MV-4-11 (cell line): ENCODE measurements at places on chromosomes 1 and 21.

- no peak for DNase-seq
Observed at GRCh38 chr1:205927247-205927646, 16.0 kb downstream of the SLC26A9 start.

GRCh38 chr1:231322880-231323530 lies 14.6 kb downstream of the EXOC8 start:
- no peak for DNase-seq

DNA sequence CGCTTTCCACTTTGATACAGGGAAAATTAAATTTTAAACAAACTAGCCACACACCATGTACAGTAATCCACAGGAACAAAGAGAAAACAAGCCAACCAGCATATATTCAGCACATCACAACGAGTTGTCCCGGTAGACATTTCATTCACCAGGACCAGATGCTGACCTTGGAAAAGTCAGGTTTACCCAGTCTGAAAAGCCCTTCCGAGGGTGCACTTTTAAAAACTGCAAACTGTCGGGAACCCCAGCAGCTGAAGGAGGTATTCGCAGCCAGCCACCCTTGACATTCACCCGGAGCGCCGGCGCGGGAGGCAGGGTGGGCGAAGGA lies 1.2 kb downstream of the MCOLN3 start:
- DNase-seq = no peak

GRCh38 chr1:36737767-36738166 lies 255.1 kb upstream of the CSF3R start:
- no peak for DNase-seq

- DNase-seq = no peak
Observed at GRCh38 chr1:227378181-227378580, 59.9 kb upstream of the CDC42BPA start.

DNA sequence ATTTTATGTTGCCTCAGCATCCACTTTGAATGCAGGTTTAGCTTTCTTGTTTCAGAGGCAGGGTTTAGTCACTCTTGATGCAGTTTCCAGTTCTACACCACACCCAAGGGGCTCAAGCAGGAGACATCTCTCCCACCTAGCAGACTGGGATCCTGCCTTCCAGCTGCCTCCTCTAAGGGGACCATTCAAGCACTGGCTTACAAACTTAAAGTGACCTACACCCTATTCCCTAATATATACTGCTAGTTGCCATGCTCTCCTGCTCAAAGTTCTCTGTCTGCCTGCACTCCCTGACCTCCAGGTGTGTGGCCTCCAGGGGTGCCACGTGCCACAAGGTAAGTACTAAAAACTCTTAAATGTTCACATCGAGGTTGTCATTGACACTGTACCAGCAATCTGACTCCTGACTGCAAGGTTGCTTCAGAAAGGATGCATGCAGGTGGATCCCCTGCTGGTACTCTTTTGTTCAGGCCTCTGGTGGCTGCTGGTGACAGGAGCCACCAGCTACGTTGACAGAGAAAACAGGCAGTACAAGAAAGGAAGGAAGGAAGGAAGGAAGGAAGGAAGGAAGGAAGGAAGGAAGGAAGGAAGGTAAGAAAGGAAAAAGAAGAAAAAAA lies 185.9 kb downstream of the COQ8A start:
- DNase-seq = no peak

DNA sequence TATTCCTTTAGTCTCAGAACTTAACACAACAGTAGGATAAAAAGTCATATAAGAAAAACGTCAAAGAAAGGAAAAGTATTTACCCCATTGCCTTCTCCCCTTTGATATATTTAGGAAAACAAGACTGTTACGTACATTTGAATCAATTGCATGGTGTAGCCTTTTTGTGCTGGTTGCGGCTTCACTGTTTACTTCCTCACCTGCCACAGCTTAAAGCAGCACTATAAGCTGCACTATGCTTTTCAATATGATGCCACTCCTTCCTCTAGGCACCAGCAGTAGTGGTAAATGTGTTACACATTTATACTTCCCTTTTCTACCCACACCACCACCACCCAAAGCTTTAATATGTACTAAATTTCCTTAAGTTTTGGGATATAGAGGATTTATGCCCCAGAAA lies 111.1 kb downstream of the ATP1B1 start:
- peak; percentile 72 for DNase-seq

DNA sequence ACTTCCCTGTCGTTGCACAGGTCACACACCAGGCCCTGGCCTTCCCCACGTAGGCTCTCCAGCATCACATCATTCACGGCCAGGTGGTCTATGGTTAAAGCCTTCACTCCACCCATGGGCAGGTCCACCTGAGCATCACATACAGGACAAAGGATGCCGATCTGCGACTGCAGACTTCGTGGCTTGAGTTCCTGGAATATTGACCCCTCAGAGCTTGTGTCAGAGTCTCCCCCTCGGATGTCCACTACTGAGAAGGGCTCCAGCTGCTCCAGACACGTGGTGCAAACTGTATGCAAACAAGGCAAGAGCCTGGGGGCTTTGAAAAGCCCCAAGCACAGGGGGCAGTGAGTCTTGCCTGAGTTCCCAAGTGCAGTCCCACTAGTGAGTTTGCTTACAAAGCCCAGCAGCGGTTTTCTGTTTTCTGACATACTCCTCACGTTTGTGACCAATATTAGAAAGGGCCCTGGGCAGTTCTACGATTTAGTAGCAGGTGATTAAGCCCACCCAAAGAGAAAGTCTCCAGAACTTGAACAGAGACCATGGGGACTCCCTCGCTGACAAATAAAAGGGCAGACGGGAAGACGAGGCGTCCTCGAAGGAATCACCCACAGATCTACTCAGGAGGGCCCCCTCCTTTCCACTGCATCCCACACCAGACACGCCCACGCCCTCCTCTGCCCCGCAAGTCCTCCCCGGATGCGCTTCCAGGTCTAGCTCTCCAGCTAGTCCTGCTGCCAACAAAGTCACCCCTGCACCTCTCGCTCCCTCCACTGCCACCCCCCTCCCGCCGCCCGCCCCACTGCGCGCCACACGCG lies 568 bp downstream of the TRIM45 start:
- DNase-seq = no peak

GRCh38 chr1:32764826-32765569 lies 52.2 kb downstream of the YARS1 start:
- no peak for DNase-seq

DNA sequence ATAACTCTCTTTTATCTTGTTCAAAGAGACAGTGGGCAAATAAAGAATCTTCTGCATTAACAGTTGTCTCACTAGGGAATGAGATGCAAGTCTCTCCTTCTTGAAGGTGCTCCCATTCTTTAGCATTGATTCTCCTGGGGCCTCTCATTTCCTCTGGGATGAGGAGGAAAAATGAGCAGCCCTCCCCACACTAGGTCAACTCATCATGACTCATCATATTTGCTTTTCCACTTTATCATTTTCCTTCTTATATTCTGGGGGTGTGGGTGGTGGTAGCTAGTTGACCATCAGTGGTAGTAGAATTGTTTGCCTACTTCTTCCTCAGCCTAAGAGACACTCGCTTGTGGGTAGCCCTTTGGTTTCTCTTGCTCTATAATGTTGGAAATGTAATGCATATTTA lies 182.0 kb upstream of the C1orf87 start:
- no peak for DNase-seq

GRCh38 chr1:240004086-240004749 lies 87.5 kb upstream of the FMN2 start:
- DNase-seq = no peak

GRCh38 chr1:203630697-203631096 lies 4.1 kb downstream of the ATP2B4 start:
- DNase-seq = no peak

DNA sequence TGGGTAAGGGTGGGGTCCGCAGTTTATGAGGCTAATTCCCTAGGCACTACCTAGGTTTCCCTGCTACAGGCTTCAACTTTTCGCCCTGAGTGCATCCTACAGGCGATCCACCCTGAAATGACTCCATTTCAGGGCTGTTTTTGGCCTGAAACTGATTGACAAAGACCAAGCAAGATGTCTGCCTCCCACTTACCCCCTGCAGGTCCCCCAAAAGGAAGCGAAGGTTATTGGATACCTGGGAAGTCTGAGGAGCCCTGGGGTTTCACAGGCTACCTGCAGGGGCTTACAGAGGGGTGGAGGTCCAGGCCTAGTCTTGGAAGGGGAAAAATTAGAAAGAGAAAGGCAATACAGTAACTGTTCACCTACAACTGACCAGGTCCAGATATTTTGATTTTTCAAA lies 3.3 kb upstream of the TBX15 start:
- no peak for DNase-seq

GRCh38 chr1:14674030-14674429 lies 75.5 kb downstream of the KAZN start:
- DNase-seq = peak; percentile 62

DNA sequence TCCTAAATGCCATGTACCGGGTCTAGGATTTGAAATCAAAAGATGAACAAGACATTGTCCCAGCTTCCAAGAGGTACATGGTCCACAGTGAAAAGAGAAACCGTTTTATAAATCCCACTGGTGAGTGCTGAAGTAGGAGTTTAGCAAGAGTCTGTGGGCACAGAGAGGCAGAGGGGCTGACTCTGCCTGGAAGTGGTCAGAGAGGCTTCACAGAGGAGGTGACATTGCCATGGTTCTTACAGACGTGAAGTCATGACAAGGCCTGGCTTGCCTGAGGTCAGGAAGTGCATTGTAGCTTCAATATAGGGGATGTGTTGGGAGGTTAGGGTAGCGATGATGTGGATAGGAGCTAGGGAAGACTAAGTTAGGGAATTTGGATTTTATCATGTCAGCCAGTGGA lies 28.4 kb downstream of the MAPKAPK2 start:
- DNase-seq = peak; percentile 84

DNA sequence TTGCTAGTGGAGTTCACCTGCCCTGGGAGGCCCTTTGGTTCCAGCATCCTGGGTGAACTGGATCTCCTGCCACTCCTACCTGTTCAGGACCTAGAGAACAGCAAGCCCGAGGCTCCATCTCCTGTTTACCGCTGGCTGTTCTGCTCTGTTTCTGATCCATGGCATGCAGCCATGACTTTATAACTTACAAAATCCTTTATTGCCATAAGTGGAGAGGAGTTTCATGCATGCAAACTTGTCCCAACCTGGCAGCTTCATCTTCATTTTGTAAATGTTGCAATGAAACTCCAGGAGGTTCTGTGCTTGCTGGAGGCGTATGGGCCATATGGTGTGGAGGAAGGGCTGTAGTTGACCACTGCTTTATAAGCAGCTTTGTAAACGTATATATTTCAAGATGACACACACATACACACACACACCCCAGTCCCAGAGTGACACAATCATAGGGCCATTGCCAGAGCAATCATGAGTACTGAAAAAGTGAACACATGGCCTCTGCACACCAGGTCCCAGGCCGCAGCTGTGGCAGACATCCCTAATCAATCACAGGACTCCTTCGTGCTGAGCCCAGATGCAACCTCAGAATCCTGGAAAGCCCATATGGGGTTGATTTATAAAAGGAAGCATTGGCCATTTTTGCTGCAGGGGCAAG lies 69.0 kb downstream of the UBIAD1 start:
- DNase-seq = no peak

DNA sequence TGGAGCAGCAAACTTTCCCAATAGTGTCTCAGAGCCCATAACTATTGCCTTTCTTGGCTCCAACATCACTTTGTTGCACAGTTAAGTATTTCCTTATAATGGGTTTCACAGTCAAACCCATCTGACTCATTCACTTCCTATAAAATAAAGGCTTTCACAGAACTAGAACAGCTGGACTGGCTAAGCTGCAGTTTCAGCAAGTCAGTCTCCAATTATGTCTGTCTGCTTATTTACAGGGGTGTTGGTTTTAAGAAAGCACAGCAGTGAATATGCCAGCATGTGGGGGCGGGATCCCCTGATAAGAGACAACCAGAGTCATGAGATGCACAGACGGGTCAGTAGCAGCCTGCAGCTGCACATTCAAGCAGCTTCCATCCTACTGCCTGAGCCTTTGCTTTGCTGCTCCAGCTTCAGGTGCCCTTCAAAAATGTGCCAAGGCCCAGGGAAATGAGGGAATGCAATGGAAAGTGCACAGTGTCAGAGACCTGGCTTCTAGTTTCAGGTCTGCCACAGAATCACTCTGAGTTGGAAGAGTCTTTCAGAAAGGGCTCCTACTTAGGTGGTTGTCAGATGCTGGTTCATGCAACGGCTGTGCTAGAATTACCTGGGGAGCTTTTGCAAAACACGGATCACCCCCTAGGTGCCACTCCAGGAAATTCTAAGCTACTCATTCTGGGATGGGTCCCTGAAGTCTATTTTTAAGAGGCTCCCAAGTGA lies 24.8 kb downstream of the RNF19B start:
- DNase-seq = peak; percentile 90

GRCh38 chr1:150302338-150302737 lies 8.7 kb downstream of the MRPS21 start:
- DNase-seq = no peak

DNA sequence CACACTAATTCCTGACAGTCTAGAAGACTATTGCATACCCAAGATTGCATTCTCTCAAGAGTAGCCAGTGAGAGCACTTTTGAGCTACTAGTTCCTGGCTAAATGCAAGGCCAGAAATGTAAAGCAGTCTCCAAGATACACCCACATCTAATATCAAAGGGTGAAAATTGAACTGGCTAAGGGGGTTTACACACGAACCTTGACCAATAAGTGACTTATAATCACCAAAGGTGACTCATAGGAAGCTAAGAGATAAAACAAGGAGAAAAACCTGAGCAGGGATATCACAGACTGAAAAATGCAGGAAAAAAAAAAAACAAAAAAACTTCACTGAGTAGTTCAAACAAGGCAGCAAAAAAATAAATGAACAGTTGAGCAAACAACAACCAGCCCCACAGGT lies 172.2 kb upstream of the RRP15 start:
- no peak for DNase-seq

GRCh38 chr1:84669831-84670230 lies 20.4 kb downstream of the SSX2IP start:
- no peak for DNase-seq

- peak; percentile 84 for DNase-seq
Observed at GRCh38 chr1:243459059-243459458, 203.2 kb downstream of the SDCCAG8 start.

- DNase-seq = no peak
Observed at GRCh38 chr1:11856698-11857097, 2.0 kb downstream of the NPPB start.

DNA sequence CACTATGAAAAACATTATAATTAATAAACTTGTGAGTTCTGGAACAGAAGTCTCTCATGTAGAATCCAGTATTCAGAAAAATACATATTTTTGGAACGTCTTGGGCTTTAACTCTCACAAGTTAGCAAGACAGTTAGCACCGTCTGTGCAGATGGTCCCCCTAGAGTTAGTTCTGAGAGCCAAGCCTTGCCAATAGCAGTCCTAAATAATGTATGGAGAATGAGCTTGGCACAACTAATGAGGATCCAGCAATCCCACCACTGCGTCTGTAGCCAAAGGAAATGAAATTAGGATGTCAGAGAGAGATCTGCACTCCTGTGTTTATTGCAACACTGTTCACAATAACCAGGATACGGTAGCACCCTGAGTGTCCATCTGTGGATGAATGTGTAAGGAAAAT lies 54.6 kb upstream of the VAMP3 start:
- no peak for DNase-seq

DNA sequence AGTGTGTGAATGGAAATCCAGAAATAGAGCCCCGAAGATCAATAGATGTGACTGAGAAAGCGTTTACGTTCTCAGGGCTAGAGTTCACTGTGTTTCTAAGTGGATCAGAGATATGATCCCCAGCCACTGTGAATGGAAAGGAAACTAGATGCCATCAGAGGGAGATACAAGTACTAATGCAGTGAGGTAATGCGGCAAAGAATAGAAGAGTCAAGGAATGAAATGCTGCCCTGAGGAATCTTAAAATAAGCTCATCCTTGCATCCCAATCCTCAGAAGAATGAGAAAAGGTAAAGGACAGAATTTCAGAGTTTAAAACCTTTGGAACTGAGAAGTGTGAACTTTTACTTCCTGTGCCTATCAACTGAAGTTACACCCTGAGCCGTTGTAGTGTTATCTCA lies 165.5 kb upstream of the ESRRG start:
- no peak for DNase-seq
